Left ventricle myocardium superior (tissue), 1 donor: ENCODE measurements at places on chromosomes 3 and 15.

DNA sequence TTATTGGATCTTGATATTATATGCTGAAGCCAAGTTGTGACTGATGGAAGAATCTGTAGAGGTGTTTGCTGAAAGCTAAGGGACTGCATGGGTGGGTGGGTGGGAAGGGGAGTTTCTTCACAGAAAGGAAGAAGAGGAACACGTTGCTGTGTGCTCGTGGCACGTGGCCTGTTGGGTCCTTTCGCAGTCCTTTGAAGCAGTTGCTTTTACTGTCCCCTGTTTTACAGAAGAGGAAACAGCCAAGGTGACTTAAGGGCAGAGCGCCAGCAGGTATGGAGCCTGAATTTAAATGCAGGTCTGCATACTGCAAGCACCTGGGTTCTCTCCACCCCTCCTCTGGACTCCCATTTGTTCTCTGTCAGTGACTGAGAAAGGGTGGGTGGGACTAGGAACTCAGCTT lies 59.4 kb upstream of the PRR23C start:
- no peak for DNase-seq

DNA sequence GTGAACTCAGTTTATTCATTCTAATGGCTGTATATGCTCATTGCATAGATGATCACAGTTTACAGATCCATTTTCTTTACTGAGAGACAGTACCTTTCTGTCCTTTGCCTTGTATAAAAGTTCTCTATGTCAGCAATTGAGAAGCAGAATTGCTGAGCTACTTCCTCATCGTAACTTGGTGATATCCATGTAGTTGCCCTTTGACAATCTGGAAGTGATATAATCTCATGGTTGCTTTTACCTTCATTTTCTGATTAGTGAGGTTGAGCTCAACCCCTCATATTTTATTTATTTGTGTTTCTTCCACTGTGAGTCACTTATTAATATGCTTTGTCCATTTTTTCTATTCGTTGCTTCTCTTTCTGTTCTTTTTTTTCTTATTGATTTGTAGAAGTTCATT lies 696.5 kb downstream of the AGBL1 start:
- DNase-seq, result no peak

DNA sequence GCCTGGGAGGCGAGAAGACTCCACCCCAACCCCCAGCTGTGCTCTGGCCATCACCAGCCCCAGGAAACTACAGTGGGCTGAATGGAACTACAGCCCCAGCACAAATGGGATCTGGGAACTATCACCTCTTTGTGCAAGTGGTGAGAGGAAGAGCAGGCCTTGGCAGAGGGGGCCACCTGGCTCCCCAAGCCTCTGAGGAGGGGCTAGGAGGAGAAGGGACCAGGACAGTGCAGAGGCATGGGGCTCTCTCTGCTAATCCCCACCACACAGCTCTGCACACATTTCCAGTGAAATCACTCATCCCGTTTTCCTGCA lies 31.6 kb downstream of the KY start:
- DNase-seq, result no peak

DNA sequence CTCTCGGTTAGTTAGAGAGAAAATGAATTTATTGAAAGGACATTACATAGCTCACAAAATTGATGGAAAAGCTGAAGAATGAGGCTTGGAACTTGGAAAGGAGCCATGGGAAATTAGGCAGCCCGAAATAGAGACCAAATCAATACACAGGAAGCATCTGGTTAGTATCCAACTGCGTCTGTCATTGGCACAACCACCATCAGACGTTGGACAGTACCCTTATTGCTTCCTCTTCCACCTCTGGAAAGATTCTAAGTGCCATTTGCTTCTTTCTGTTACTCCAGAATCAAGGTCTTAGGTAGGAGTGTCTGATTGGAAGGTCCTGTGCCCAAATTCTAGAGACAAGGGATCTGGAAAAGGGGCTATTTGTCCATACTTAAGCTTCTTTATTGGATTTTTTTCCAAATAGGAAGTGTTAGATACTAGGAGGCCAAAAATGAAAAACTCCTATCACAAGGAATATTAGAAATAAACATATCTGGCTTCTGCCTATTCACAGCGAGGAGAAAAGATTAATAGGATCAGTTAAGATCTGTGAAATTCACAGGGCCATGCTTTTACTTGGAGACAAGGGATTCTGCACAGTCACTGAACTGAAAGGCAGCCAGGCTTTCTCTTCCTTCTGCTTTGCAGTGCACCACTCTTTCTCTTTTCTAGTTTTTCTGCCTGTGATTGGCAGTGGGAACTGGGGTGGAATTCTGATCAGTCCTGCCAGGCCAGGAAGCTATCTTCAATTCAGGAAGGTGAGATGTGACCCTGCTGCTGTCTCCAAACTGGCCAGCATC lies 10.7 kb upstream of the HACD2 start:
- DNase-seq, result no peak

- no peak for DNase-seq
These were observed 170.8 kb downstream of the IGSF11 start for GRCh38 chr3:118863731-118864322.

DNA sequence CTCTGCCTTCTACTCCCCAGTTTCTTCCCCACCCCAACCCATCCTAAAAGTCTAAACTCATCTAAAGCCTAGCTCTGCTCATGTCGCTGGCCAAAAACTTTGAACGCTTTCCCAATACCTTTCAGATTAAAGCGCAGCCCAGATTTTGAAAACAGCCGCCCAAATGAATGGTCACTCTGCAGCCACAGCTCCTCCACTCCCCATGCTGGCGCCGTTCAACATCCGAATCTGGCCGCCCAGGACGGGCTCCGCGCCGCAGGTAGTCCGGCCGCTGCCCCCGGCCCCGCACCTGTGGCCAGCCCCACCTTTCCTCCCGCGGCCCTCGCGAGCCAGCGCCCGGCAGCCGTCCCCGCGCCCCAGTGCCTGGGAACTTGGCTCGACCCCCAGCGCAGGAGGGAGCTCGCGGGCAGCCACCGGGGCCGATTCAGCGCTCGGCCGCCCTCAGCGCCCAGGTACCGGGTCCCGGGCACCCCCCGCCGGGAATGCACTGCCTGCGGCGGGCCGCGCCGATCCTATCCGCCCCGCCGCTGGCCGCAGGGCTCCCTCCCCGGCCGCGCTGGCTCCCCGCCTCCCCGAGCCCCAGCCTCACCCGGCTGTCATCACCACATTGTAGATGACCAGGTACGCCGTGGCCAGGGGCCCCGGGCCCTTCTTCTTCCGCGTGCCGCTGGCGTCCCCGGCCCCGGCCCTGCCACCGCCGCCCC lies 417 bp downstream of the HACD2 start:
- peak; percentile 76 for DNase-seq

DNA sequence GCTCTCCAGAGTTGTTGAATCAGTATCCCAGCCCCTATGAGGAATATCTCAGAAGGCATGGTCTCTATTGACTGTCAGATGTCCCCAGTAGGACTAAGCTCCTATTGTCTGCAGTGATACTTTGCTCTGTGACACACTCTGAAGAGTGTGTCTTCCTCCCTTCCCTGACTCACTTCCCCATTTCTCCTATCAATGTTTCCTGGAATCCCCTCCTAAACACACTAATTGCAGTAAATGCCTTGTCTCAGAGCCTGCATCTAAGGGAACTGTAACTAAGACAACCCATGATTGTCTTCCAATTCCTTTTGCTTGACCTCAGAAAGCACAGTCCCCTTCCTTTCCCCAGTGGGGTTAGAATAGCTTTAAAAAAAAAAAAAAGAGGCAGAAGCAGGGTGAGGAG lies 397.3 kb upstream of the PROK2 start:
- DNase-seq, result no peak

- no peak for DNase-seq
These were observed 51.6 kb downstream of the LIPC start for GRCh38 chr15:58483376-58483775.

DNA sequence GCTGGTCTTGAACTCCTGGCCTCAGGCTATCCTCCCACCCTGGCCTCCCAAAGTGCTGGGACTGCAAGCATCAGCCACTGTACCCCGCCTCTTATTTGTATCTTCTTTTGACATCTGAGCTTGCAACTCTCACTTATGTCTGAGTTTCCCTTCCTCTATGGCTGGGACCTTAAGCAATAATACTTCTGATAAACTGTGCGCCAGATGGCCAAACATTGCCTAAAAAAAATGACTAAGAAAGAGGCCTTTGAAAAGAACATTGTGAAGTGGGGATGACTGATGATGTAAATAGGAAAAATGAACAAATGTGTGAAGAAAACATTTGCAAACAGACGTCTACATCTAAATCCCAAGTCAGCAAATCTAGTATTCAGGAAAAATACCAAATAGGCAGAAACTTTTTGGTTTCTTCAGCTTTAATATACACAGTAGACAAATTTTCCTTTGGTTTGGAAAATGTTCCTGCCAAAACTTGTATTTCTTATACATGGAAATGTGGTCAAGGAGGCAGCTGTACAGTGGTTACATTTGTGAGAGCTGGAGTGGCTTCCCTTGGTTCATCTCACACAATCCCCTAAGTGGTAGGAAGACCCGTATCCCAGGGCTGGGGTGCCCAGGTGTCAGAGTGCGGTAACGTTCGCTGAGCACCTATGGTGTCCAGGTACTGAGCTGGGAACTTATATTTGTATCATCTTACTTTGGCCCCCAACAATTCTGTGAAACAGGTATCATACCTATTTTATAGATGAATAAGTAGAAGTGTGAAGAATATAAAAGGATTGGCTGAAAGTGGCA lies 11.6 kb upstream of the TFRC start:
- DNase-seq, result no peak

GRCh38 chr15:91927585-91927984 lies 74.1 kb downstream of the SLCO3A1 start:
- no peak for DNase-seq

DNA sequence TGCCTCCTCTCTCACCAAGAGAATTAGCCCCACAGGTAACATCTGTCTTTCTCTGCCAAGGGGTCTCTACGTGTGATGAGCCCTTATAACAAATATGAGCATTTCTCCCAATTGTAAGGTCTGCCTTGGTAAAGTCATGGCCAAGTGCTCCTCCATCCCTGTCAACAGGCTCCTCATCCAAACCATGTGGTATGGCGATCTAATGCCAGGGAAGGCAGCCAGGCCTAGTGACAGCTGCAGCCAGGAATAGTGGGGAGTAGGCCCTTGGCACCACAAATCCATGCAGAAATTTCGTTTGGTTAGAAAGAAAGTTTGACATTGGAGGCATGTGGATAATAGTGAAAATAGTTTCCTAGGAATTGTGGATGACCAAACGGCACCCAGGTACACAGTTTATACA lies 4.7 kb upstream of the LRTM1 start:
- peak; percentile 58 for DNase-seq

DNA sequence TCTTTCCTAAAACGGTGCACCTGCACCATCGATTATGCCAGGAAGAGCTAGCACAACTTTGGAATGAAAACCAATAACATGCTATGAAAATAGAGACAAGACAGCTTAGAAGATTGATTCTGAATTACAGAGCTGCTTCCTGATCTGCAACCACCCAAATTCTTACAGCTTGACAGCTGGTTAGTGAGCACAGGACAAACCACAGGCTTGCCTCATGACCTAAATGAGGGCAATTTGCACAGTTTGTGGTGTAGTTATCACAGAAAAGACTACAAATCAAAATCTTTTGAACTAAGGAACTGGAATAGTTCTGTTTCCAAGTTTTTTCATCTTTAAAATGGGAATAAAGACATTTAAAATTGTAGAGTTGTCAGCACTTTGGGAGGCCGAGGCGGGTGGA lies 533.5 kb downstream of the NAALADL2 start:
- no peak for DNase-seq

- no peak for DNase-seq
These were observed 29.8 kb upstream of the FAM98B start for GRCh38 chr15:38424101-38424552.

DNA sequence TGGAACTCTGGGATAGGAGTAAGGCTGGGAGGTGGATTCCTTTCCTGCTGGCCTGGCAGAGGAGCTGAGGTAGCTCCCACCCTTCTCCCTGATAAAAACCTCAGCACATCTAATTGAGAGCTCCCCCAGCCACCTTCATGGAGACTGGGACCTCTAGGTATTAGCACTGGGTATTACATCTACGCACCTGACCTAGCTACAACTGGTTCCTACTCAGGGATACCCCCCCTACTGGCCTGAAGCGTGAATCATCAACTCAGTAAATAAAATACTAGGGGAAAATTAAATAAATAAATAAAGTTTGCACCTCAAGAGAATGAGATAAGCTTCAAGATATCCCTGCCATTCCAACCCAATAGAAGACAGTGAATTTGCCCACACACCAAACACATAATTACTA lies 140.4 kb downstream of the NEK10 start:
- DNase-seq, result no peak

DNA sequence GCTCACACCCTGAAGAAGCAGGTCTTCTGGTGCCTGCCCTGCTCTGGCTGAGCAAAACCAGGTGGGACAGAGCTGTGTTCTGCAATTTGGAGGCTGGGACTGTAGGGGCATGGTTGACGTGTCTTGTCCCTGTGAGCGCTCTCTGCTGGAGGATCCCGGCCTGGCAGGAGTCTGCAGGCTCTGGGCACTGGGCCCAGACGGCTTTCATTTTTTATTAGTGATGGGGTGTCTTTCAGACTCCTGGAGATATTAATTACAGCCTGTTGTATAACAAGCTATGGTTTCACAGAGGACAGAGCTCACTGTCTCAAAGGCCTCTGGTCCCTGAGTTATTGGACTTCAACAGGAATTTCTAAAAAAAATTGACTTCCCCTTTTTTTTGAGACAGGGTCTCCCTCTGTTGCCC lies 29.5 kb upstream of the ZNF710 start:
- peak; percentile 70 for DNase-seq

- no peak for DNase-seq
These were observed 308.9 kb downstream of the EPHB1 start for GRCh38 chr3:135103917-135104316.

DNA sequence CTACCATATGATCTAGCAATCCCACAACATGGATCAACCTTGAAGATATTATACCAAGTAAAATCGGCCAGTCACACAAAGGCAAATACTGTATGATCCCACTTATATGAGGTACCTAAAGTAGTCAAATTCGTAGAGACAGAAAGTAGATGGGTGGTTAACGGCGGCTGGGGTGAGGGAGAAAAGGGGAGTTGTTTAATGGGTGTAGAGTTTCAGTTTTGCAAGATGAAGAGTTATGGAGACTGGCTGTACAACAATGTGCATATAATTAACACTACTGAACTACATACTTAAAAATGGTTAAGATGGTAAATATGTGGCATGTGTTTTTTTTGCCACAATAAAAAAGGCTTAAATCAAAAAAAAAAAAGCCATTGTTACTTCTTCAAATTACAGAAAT lies 60.4 kb downstream of the GPR176 start:
- DNase-seq, result no peak

- DNase-seq, result no peak
These were observed 3.0 kb downstream of the PEAK1 start for GRCh38 chr15:77416954-77417353.

GRCh38 chr3:61847784-61848462 lies 286.6 kb downstream of the PTPRG start:
- peak; percentile 73 for DNase-seq
